Endothelial cell (in vitro differentiated cells): ENCODE measurements at places on chromosomes 12 and 14. TPM values are rescaled to one million over a fixed set of nuclear protein-coding genes. Genes with fewer than 3 reads are reported as not detected.

- no peak for DNase-seq
Observed at GRCh38 chr14:35965400-35965799, 139.3 kb downstream of the BRMS1L start.

DNA sequence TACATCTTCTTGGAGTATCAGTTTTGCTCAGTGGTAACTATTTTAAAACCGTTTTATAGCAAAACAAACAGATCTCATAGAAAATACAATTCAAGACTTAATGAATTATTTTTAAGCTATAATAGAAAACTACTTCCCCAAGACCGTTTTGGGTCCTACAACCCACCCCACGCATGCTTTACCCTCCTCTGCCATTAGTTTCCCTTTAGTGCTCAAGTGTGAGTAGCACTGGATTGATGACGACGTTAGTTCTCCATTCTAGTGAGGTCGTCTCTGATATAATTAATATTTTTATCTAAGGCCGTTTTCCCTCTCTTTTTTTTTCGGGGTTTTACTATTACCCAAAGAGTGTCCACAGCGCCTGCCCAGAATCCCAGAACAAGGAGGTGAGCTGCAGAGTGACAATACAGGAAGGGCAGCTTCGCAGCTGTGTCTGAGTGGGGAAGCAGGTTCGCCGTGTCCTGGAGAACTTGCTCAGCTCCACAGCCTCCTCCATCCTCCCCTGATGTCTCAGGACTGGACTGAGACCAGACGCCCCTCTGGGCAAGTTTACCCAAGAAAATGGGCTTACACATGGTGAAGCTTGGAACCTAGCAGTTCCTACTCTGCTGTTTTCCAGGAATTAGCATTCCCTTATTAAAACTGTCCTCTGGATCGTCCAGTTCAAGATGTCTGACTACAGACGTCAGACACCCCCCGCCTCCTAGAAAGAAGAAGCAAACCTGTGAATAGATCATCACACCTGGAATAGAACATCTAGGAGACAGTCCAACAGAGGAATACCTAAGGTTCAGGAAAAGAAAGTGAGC, 31.9 kb upstream of the MON2 start:
- DNase-seq = no peak

GRCh38 chr12:128259556-128260070, 7.4 kb upstream of the TMEM132C start:
- no peak for DNase-seq

DNA sequence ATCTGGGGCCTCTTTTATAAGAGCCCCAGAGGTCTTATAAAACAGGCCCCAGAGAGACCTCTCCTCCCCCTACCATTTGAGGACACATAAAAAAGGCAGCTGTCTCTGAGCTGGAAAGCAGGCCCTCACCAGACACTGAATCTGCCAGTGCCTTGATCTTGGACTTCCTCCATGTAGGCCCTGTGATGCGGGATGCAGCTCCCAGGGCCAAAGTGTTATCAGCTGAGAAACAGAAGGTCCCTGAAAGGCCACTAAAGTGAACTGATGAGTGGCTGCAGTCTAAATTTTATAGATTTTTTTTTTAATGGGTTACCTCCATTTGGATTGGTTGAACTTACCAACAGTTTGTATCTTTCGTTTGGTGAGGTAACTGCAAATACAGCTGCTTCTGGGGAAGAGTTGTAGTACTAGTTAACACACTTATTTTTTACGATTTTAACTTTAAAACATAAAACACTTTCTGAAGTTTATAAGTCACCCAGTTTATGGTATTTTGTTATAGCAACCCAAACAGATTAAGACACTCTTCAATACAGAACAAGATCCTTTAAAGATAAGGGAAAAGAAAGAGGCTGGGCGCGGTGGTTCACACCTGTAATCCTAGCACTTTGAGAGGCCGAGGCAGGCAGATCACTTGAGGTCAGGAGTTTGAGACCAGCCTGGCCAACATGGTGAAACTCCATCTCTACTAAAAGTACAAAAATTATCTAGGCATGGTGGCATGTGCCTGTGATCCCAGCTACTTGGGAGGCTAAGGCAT, 5.6 kb upstream of the GUCY2C start:
- DNase-seq = no peak

DNA sequence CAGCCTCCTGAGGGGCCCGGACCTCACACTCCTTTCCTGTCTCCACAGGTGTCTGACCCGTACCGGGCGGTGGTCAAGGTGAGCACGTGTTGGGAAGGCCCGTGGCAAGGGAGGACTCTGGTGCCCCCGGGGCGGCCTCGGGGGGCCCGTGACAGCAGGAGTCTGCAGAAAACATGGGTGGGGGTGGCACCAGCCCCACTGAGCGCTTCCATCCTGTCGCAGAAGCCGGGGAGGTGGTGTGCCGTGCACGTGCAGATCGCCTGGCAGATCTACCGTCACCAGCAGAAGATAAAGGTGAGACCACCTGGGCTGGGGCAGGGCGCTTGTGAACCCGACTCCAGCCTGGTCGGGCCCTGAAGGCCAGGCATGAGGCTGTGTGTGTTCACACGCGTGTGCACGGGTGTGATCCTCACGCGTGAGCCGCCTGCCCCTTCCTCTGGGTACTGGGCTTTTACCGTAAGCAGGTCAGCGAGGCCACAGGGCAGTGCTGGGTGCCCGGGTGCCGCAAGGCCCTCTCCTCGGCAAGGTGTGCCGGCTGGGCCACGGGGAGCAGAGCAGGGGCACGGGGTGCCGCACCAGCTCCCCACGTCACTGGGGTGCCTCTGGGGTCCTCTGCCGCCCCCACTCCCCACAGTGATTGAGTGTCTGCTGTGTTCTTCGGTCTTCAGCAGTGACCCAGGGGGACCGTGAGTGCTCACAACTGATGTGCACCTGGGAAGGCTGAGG, 35.9 kb downstream of the LRCOL1 start:
- no peak for DNase-seq

DNA sequence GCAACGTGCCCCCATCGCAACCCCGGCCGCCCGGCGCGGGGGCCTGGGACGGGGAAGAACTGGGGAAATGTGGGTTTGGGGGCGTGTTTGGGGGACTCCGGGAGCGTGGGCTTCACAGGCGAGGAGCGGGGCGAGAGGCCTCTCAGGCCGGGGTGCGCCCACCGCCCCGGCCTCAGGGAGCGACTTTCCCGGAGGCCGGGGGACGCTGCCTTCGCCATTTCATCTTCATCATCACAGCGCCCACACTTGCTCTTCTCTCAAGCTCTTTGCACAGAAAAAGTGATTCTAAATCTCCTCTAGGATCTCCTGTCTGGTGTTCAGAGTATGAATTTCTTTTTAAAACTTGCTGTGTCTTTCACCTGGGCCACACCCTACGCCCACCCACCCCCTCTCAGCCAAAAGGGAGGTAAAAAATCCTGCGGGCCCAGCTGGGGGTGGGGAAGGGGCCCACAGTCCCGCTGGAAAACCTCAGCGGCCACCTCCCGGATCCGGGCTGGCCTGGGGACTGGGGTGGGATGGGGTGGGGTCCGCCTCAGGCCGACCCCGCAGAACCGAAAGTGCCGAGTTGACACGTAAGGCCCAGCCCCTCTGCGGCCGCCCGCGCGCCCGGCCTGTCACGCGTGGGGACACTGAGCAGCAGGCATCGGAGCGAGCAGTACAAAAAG, 7.4 kb downstream of the CDKN1B start:
- DNase-seq = no peak

- no peak for DNase-seq
Observed at GRCh38 chr12:130685250-130685787, 30.8 kb downstream of the RIMBP2 start.

DNA sequence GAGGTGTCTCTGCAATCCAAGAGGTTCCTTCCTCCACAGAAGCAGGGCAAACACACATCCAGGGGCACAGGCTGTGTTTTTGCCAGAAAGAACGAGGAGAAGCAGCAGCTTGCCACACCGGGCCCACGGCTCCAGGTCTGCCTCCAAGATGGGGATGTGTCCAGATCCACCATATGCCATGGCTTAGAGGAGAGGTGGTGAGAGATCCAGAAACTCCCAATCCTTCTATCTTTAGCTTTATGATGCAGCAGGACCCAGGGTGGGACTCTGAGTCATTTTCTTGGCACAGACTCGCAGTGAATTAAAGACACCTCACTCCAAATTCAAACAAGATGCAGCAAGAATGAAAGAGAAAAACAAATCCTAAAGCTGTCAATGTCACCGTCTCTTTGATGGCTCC, 481.4 kb upstream of the TMEM132C start:
- DNase-seq = no peak

- no peak for DNase-seq
Observed at GRCh38 chr12:59620326-59620725, 24.5 kb downstream of the SLC16A7 start.

- DNase-seq = no peak
Observed at GRCh38 chr12:16692099-16692498, 86.1 kb upstream of the LMO3 start.

GRCh38 chr12:57838594-57839302, 7.8 kb downstream of the CTDSP2 start:
- DNase-seq = no peak

The RFX4 gene
- not detected for total RNA-seq

The KLRB1 gene
- total RNA-seq = not detected
